ENCODE measurements at places on chromosomes 3 and 15. TPM values are rescaled to one million over a fixed set of nuclear protein-coding genes. Genes with fewer than 3 reads are reported as not detected.

- no peaks in the 10 kb centered on the region for H3K36me3 ChIP-seq
- H3K4me1 ChIP-seq = no peaks in the 10 kb centered on the region
- H3K27me3 ChIP-seq = no peaks in the 10 kb centered on the region
Observed at GRCh38 chr3:31409866-31410265, 122.9 kb upstream of the STT3B start.

DNA sequence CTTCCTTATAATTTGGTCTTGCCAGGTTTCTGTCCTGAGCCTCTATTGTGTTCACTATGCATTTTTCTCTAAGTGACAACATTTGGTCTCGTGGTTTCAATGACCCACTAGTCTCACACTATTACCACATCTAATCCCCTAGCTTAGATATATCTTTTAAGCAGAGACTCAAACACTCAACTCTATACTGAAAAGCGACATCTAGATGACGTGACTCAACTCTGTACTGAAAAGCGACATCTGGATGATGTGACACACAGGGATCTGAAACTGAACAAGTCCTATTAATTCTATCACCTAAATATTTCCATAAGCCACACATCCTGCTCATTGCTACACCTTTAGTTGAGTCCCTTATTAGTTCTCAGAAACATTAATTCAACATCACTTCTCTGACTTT lies 141.7 kb upstream of the MBNL1 start:
- H3K27me3 ChIP-seq = no peaks in the 10 kb centered on the region
- peak overlapping the region; percentile 13 for H3K4me3 ChIP-seq
- H3K4me1 ChIP-seq = peaks cover 37% of the 10 kb centered on the region
- peak; percentile 35 for DNase-seq

GRCh38 chr15:90071220-90071807 lies 31.0 kb downstream of the IDH2 start:
- H3K4me1 ChIP-seq = peaks cover 34% of the 10 kb centered on the region
- no peaks in the 10 kb centered on the region for H3K27me3 ChIP-seq
- no peak overlapping the region for H3K4me3 ChIP-seq
- H3K36me3 ChIP-seq = peaks cover 2% of the 10 kb centered on the region
- no peak overlapping the region for H3K27ac ChIP-seq

GRCh38 chr3:143276592-143276991 lies 157.0 kb downstream of the CHST2 start:
- peaks cover 37% of the 10 kb centered on the region for H3K4me1 ChIP-seq
- peak overlapping the region; percentile 56 for H3K4me3 ChIP-seq
- H3K36me3 ChIP-seq = peaks cover 2% of the 10 kb centered on the region
- H3K27me3 ChIP-seq = no peaks in the 10 kb centered on the region

DNA sequence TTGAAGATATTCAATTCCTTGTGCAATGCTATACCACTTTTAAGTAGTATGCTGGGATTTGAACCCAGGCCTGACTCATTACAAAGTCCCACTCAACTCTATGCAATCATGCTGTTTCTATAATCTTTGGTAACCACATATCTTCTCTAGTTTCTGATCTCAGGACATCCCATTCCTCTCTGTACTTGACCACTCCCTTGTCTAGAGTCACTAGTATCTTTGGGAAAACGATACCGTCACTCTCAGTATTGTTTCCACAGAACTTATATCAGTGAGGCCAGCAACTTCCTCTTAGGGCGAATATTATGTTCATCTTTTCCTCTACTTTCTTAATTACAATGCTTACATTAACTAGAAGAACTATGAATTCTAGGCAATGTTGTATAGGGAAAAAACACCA lies 137.3 kb upstream of the TSPAN3 start:
- DNase-seq = no peak
- peaks cover 5% of the 10 kb centered on the region for H3K36me3 ChIP-seq
- H3K27ac ChIP-seq = no peak overlapping the region

DNA sequence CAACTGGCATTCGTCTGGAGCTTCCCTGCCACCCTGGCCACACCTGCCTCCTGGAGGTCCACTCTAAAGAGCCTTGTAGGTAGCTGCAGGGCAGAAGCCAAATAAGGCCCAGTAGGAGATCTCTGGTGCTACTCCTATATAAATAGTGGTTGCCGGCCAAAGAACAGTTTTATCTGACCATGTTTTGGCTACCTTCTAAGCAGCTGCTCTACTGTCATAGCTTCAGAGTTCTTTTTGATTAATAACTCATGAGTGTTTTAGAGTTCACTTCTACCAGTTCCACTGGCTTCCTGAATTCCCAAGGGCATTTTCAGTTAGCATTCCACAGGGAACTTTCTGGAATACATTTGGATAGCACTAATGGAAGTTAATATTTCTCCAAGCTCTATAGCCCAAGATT lies 154.6 kb downstream of the B3GALNT1 start:
- H3K36me3 ChIP-seq = no peaks in the 10 kb centered on the region
- H3K4me1 ChIP-seq = peaks cover 12% of the 10 kb centered on the region
- H3K4me3 ChIP-seq = no peak overlapping the region
- DNase-seq = no peak
- H3K27me3 ChIP-seq = peaks cover 26% of the 10 kb centered on the region

DNA sequence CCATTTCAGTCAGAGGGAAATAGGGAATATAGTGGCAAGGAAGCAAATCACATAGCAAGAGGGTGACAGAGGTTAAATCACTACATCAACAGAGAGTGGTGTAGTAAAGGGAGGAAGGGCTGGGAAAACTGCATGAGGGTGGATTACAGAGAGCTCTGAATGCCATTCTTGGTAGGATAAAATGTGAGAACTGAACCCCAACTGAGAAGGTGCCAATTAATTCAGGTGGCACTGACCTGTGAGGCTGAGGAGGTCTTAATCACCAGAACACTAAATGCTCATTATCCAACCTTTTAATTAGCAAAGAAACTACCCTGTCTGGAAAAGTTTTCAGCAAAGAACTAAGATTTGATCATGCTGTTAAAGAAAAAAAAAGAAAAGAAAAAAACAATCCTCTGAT lies 202.7 kb downstream of the LRRN1 start:
- no peak overlapping the region for H3K4me3 ChIP-seq
- DNase-seq = no peak
- H3K4me1 ChIP-seq = no peaks in the 10 kb centered on the region
- no peaks in the 10 kb centered on the region for H3K36me3 ChIP-seq
- H3K27me3 ChIP-seq = no peaks in the 10 kb centered on the region

GRCh38 chr15:34331809-34332208 lies 5.8 kb downstream of the SLC12A6 start:
- peaks cover 97% of the 10 kb centered on the region for H3K4me1 ChIP-seq
- peak overlapping the region; percentile 16 for H3K4me3 ChIP-seq
- peak; percentile 11 for DNase-seq

DNA sequence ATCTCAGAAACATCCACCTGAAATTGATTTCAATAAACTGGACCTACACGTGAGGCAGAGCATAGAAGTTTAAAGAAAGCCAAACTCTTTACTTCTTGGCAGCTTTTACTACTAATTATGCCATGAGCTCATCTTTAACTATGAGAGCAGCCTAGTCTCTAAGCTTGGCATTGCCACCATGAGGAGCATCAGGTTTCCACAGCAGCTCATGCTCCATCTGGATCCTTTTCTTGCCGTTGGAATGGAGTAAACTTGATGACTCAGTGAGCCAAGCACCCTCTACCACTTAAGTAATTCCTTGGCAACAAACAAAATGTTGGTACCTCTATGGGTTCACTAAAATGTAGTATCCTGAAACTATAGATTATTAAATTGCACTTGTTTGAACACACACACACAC lies 583.2 kb downstream of the EPHA3 start:
- no peaks in the 10 kb centered on the region for H3K36me3 ChIP-seq
- no peak overlapping the region for H3K4me3 ChIP-seq
- H3K27me3 ChIP-seq = no peaks in the 10 kb centered on the region
- DNase-seq = no peak
- no peaks in the 10 kb centered on the region for H3K4me1 ChIP-seq

DNA sequence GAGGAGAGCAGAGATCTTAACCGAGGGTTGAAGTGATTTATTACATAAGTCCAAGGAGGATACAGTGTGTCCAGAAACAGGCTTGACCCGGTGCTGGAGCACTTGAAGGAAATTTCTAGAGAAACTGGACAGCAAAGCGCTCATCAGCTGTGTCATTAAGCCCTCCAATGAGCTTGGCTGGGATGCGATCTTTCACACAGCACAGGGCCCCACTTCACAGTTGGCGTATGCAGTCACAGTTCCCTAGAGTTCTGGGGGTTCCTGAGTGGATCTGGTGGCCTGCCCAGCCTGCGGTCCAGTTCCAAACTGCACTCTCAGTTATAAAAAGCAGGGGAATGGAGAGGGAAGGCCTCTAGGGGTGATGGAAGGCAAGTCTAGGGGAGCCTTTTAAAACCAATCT lies 13.6 kb downstream of the ST8SIA2 start:
- H3K36me3 ChIP-seq = no peaks in the 10 kb centered on the region
- H3K27ac ChIP-seq = no peak overlapping the region
- no peak overlapping the region for H3K4me3 ChIP-seq
- no peak for DNase-seq

DNA sequence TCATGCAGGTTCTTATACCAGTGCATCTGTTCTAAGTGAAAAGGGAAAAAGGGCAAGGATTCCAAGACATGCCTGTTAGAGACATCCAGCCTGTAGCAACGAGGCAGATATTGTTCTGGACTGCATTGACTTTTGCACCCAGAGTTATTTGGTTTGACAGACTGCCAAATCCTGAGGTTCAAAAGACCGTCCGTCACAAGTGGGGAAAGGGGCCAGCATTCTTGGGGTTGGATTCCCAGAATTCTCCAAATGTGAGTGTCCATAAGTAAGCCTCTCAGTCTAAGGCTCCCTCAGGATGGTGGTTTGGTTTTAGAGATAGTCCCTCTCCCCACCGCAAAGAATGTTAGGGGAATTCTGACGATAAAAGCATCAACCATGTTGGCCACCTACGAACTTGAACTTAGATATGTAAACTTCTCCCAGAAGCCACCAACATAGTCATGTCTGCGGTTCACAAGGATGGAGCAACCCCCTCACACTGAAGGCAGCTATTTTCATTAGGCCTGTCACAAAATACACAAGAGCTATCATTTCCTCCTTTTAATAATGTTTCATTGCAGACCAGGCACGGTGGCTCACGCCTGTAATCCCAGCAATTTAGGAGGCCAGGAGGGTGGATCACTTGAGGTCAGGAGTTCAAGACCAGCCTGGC lies 13.6 kb upstream of the LACTB start:
- no peaks in the 10 kb centered on the region for H3K36me3 ChIP-seq
- peaks cover 15% of the 10 kb centered on the region for H3K27me3 ChIP-seq
- H3K4me3 ChIP-seq = no peak overlapping the region
- H3K4me1 ChIP-seq = no peaks in the 10 kb centered on the region

- H3K36me3 ChIP-seq = peaks cover 2% of the 10 kb centered on the region
- H3K4me3 ChIP-seq = no peak overlapping the region
- no peaks in the 10 kb centered on the region for H3K27me3 ChIP-seq
- H3K4me1 ChIP-seq = peaks cover 32% of the 10 kb centered on the region
- H3K27ac ChIP-seq = peak overlapping the region; percentile 21
- no peak for DNase-seq
Observed at GRCh38 chr3:143824735-143825385, 23.4 kb downstream of the SLC9A9 start.

DNA sequence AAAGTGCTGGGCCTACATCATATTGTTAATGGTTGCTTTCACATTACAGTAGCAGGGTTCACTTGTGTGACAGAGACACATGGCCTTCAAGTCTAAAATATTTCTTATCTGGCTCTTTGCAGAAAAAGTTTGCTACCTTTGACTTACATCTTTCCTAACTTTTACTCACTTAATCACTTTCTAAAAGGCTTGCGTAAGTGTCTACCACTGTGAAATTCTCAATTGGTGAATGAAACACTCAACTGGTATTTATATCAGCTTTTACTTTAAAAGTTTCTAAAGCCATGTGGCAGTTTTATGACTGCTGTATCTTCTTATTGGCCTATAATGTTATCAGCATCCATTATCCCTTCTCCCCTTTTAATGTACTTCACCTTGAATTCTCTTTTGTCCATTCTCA lies 554.5 kb downstream of the ZIC1 start:
- DNase-seq = no peak
- no peaks in the 10 kb centered on the region for H3K4me1 ChIP-seq
- peaks cover 2% of the 10 kb centered on the region for H3K36me3 ChIP-seq
- H3K27me3 ChIP-seq = no peaks in the 10 kb centered on the region
- H3K27ac ChIP-seq = peak overlapping the region; percentile 33
- no peak overlapping the region for H3K4me3 ChIP-seq

DNA sequence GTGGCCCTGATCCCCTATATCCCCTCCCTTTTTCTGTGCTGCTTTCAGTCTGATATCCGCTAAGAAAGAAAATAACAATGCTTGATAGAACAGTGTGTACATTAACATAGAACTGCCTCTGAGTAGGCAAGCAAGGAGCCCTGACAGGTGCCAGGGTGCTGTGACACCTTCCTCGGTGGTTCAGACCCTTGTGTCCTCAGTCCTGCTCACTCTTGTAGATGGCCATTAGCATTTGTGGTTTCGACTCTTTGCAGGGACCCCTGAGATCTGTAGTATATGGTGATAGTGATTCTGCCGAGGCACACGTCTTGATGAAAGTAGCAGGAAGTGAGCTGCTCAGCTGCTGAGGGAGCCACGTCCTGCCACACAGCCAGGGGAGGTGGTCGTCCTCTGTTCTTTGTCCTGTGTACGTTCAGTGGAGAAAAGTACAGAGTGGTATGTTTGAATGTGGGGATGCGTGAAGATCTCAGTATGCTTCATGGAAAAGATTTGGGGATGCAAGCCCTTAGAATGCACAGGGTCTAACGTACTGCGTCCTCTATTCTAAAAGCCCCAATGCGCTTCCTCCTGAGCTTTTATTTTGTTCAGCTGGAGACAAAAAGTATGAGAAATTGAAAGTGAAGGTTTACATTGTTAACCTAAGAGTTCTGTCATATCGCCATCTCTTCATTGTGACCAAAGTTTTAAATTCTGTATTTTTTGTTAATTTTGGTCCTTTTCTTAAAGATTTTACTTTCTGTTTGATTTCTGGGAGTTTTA lies 35.4 kb downstream of the PXYLP1 start:
- H3K4me3 ChIP-seq = peak overlapping the region; percentile 79
- H3K27ac ChIP-seq = peak overlapping the region; percentile 85
- H3K27me3 ChIP-seq = no peaks in the 10 kb centered on the region
- DNase-seq = peak; percentile 52

DNA sequence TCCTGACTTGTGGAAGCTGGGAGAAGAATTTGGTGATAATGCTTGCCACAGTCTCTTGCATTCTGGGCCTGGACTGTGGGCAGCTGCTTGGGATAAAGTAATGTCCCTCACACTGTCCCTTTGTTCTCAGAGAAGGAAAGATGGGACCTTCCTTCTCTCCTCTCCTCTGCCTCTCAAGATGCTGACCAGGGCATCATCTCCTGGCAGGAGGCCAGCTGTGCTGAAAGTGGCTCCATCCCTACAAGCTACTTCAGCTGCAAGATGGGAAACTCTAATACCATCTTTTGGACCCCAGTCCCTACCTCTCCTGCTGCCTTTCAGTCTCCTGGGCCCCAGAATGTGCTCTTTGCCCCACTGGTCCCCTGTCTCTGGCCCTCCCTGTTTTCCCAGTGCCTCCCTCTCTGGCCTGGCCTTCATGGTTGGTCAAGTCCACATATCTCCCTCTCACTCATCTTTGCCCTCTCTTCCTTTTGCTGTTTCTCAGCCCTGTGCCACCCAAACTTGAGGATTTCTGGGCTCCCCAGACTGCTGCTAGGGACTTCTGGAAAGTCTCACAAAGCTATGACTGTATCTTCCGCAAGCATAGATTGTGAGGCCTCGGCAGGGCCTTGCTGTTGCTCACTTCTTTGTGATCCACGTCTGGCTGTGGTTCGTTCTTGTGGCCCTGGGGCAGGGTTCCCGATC lies 7.1 kb upstream of the SLC6A20 start:
- H3K4me1 ChIP-seq = no peaks in the 10 kb centered on the region
- H3K4me3 ChIP-seq = no peak overlapping the region
- no peak overlapping the region for H3K27ac ChIP-seq
- no peak for DNase-seq

The NKIRAS1 gene
- 3.6 TPM for total RNA-seq

The PRRT3 gene
- 7.9 TPM for total RNA-seq

The ANKUB1 gene
- total RNA-seq = not detected

The RHOV gene
- total RNA-seq = 0.23 TPM

Measured in activated T-cell treated with anti-CD3 and anti-CD28 coated beads, Interleukin-2, amount 50 U/mL, for 72 hours (primary cell).